ENCODE measurements at places on chromosomes 3 and 15.

DNA sequence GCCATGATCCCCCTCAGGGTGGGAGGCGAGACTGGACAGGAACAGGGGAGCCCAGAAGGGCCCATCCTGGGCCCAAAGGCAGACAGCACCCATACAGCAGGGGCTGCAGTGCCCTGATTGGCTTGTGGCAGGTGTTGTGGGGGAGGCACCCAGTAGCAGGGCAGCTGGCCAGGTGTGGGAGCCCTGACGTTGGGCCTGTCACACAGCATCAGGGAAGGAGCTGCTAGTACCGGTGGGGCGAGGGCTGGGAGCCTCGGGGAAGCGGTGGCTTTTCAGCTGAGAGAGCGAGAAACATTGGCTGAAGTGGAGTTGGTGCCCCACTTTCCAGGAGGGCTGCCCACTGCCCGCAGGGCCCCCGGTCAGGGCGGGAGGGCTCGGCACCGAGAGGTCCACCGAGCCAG is 19.7 kb upstream of the CYP11A1 start:
- DNase-seq, result no peak

DNA sequence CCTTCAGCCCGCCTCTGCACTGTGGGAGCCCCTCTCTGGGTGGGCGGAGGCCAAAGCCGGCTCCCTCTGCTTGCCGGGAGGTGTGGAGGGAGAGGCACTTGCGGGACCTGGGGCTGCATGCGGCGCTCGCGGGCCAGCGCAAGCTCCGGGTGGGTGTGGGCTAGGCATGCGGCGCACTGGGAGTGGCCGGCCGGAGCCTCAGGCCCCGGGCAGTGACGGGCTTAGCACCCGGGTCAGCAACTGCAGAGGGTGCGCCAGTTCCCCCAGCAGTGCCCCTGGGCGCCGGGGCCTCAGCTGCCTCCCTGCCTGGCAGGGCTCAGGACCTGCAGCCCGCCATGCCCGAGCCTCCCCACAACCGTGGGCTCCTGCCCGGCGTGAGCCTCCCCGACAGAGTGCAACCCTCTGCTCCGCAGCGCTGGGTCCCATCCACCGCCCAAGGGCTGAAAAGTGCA is 98.9 kb upstream of the POU1F1 start:
- no peak for DNase-seq

- no peak for DNase-seq
Measured at GRCh38 chr15:29567336-29567735, 254.9 kb downstream of the TJP1 start.

DNA sequence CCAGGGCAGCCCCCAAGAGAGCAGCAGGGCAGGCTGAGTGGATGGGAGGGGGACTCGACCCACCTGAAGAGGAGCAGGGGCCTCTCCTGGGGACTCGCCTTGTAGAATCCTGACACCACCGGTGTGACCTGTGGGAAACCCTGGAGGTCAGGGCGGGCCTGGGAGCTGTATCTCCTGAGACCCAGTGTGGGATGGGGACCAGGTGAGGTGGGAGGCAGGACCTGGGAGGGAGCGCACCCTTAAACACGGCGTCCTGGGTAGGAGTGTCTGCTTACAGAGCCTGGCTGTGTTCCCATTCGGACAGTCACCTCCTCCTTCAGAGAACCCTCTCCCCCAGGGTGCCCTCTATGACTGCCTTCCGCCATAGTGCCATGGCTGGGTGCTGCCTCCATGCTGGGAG is 27.1 kb downstream of the C15orf39 start:
- no peak for DNase-seq

- DNase-seq, result no peak
Measured at GRCh38 chr15:81339321-81339720, 15.4 kb upstream of the STARD5 start.

- no peak for DNase-seq
Measured at GRCh38 chr15:101528108-101528916, 38.8 kb upstream of the PCSK6 start.

DNA sequence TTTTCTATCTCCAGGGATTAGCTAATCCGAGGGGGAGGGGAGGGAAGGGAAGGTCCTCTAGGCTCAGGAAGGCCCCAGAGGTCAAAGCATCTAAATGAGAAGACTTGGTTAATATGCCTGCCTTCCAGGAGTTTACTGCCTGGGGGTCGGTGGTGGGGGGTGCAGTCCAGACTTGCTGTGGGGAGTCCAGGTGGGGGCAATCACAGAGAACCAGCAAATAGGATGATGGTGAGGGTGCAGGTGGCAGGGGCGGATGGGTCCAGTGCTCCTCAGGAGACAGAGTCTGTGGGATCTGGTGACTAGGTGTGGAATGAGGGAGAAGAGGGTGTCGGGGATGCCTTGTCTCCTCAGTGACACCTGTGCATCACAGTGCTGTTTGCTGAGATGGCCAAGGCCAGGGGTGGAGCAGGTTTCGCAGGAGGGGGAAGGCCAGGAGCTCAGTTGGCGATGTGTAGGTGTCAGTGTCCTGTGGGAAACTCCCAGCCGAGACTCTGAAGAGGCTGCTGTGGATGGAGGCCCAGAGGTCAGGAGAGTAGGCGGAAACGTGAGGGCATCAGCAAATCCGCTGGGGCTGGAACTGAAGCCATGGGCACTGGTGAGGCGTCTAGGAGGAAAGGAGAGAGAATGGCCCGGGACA is 8.1 kb downstream of the CFAP100 start:
- DNase-seq, result no peak

DNA sequence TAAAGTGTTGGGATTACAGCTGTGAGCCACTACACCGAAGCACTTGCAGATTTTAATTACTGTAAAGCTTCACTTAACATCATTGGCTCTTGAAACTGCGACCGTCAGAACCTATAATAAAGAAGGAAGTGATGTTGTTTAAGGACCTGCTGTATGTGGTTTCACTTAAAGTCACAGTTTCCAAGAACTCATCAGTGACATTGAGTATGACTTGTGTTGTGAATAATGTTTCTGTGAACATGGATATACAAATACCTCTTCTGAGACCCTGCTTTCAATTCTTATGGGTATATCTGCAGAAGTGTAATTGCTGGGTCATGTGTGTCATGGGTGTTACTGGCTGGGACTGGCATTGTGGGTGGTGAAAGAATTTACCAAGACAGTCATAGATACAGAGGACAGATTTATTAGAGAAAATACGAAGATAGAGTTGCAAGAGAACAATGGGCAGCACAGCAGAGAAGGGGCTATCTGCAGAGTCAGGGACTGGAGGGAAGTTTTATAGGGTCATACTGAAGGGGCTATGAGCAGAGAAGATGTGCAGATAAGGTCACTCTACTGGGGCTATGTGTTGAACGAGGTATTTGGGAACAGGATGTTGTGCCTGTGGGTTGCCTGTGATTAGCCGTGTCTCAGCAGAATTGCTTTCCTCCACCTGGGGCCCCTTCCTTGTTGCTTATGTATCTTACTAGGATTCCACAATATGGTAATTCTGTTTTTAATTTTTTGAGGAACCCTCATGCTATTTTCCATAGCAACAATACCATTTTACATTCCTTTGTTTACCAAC is 4.5 kb downstream of the NDUFB5 start:
- DNase-seq, result no peak

All from substantia nigra (tissue), 51 donors.